ENCODE measurements at places on chromosomes 4 and X.

DNA sequence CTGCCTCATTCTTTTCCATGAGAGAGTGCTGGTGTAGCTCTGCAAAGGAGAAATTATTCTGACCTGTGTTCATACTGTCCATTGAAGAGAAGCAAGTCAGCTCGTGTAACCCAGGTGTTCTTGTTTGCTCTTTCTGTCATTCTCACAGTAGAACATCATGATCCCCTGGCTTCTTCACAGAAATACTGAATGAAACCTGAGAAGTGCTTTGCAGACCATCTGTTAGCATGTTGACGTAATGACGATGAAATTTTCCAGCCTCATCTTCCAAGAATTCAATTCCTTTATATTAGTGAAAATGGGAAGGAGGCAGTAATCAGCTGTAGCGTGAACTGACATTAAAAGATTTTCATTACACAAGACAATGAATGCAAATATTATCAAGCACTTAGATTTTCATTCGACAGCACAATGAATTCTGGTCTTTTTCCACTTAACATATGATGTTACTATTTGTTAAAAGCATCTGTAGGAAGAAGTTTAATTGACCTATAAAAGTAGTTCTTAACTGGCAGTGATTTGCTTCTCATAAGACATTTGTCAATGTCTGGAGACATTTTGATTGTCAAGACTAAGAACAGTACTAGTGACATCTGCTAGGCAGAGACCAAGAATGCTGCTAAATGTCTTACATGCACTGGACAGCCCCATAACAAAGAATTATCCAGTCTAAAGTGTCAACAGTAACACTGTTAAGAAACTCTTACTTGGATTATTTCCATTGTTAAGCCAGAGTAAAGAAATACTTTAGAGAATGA is 246.3 kb downstream of the BANK1 start:
- peaks cover 3% of the 10 kb centered on the region for H3K4me1 ChIP-seq
- no peak for DNase-seq
- no peak overlapping the region for H3K27ac ChIP-seq
- no peaks in the 10 kb centered on the region for H3K36me3 ChIP-seq
- no peaks in the 10 kb centered on the region for H3K27me3 ChIP-seq

DNA sequence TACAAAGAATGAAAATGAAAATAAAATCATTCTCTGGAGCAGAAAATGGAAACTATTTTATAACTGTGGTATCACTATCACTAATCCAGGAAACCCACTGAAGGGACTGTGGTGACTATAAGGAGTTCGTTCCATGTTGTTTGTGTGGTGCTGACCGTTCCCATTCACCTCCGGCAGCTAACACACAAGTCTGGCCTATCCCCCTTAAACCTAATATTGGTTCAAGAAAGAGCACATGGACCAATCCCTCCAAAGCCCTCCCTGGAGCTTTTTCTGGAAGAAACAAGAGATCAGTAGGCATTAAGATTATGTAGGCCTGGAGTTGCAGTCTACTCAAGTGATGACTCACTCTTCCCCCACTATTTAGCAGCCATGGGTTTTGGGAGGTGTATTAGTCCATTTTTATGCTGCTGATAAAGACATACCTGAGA is 25.9 kb upstream of the FAM241A start:
- peak; percentile 35 for DNase-seq
- H3K27me3 ChIP-seq: peaks cover 2% of the 10 kb centered on the region
- H3K36me3 ChIP-seq: peaks cover 2% of the 10 kb centered on the region
- H3K4me1 ChIP-seq: peaks cover 12% of the 10 kb centered on the region

GRCh38 chrX:136055651-136056221 is 70.5 kb downstream of the SLC9A6 start:
- H3K4me1 ChIP-seq: peaks cover 12% of the 10 kb centered on the region
- H3K4me3 ChIP-seq: no peak overlapping the region
- no peaks in the 10 kb centered on the region for H3K36me3 ChIP-seq
- no peaks in the 10 kb centered on the region for H3K27me3 ChIP-seq
- H3K27ac ChIP-seq: no peak overlapping the region

GRCh38 chr4:61427818-61428495 is 227.8 kb downstream of the ADGRL3 start:
- H3K4me3 ChIP-seq: no peak overlapping the region
- no peaks in the 10 kb centered on the region for H3K27me3 ChIP-seq
- no peak overlapping the region for H3K27ac ChIP-seq
- DNase-seq: no peak

- H3K27me3 ChIP-seq: no peaks in the 10 kb centered on the region
- peaks cover 53% of the 10 kb centered on the region for H3K36me3 ChIP-seq
- peaks cover 16% of the 10 kb centered on the region for H3K4me1 ChIP-seq
These were observed 16.8 kb downstream of the POLR2B start for GRCh38 chr4:56995525-56995924.

DNA sequence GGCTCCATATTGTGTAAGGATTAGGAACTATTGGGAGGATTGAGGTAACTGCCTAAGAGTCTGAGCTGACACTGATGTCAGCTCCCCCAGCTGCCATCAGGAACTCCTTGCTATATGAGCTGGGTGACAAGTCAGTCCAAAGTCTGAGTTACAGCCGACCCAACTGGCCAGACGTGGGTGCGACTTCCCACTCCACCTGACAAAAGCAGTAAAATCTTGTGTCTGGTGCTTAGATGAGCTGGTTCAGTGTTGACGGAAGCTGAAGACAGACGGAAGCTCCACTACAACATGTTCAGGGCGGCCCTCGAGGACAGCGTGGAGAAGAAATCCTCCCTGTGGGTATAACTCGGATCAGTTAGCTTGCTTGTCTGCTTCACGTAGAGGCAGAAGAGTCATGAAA is 22.8 kb upstream of the NAT8L start:
- no peaks in the 10 kb centered on the region for H3K36me3 ChIP-seq
- H3K4me3 ChIP-seq: no peak overlapping the region
- no peaks in the 10 kb centered on the region for H3K4me1 ChIP-seq
- H3K27ac ChIP-seq: no peak overlapping the region

- peaks cover 13% of the 10 kb centered on the region for H3K36me3 ChIP-seq
- no peak for DNase-seq
- no peaks in the 10 kb centered on the region for H3K27me3 ChIP-seq
- H3K4me3 ChIP-seq: no peak overlapping the region
- peaks cover 18% of the 10 kb centered on the region for H3K4me1 ChIP-seq
These were observed 13.8 kb downstream of the GEMIN8 start for GRCh38 chrX:14015941-14016340.

DNA sequence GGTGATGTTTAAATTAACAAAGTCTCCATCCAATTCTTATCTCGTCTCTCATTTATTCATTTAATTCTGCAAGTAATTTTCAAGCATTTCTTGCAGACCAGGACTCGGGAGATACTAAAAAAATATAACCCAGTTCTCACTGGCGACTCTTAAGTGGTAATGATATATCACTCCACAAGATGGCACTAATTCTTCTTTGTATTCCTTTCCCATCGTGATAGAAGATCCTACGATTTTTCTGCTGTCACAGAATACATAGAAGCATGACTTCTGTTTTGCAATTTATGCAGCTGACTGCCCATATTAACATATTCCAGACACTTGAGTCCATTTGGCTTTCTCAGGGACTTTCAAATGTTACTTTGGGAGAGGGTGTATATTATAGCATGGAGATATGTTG is 64.0 kb upstream of the FGF13 start:
- DNase-seq: no peak
- no peak overlapping the region for H3K27ac ChIP-seq
- H3K4me1 ChIP-seq: no peaks in the 10 kb centered on the region
- no peaks in the 10 kb centered on the region for H3K36me3 ChIP-seq
- H3K27me3 ChIP-seq: no peaks in the 10 kb centered on the region
- H3K4me3 ChIP-seq: no peak overlapping the region

DNA sequence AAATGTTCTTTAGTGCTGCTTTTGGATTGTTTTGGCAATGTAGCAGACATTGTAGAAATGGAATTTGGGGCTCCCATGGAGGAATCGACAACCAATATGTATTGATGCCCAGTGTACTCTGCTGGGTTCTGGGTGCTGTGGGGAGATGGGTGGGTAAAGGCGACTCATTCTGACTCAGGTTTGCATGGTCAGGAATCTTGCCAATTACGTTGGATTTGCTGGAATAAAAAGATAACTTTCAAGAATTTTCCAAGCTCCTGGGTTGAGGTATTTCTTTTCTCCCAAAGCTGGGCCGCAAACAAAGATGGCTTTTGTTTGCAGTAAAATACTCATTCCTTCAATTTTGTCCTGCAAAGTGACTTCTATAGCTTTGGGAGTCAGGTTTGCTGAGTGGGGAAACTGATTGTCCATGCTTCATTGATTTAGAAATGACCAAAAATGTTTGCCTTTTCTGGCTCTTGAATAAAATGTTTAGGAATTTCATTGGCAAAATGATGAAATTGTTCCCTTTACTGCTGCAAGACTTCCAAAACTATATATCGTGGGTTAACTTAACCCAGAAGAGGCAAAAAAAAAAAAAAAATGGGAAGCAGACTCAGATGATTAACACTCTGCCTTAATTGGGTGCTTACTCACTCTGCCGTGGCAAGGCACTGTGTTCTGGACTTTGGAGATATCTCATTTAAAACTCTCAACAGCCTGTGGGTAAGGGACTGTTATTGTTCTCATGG is 57.0 kb downstream of the RTL9 start:
- H3K36me3 ChIP-seq: no peaks in the 10 kb centered on the region
- H3K27ac ChIP-seq: no peak overlapping the region
- DNase-seq: no peak
- H3K4me3 ChIP-seq: no peak overlapping the region
- no peaks in the 10 kb centered on the region for H3K27me3 ChIP-seq
- no peaks in the 10 kb centered on the region for H3K4me1 ChIP-seq

GRCh38 chr4:153464068-153464467 is 2.1 kb upstream of the TMEM131L start:
- no peak overlapping the region for H3K27ac ChIP-seq
- peaks cover 12% of the 10 kb centered on the region for H3K36me3 ChIP-seq
- peaks cover 25% of the 10 kb centered on the region for H3K4me1 ChIP-seq
- H3K4me3 ChIP-seq: no peak overlapping the region
- H3K27me3 ChIP-seq: peaks cover 1% of the 10 kb centered on the region

DNA sequence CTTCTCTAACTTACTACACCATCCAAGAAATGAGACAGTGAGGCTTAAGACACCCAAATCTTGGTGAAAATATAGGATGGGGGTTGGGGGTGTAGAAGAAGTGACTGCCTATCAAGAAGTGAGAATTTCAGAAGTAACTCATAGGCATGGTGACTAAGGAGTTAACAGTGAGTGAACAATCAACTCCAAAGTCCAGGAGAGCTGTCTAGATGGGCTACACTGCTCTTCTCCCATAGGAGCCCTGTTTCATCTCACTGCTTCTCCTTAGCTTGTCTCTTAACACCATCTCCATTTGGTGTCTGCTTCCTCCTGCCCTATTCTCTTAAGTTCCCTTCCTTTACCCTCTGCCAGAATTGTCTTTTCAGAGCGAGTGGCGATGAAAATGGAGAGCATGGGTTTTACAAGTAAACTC is 22.7 kb downstream of the FABP2 start:
- H3K36me3 ChIP-seq: peaks cover 38% of the 10 kb centered on the region
- peaks cover 30% of the 10 kb centered on the region for H3K4me1 ChIP-seq
- peak overlapping the region; percentile 97 for H3K27ac ChIP-seq
- H3K4me3 ChIP-seq: peak overlapping the region; percentile 96
- H3K27me3 ChIP-seq: no peaks in the 10 kb centered on the region

- no peak overlapping the region for H3K4me3 ChIP-seq
- H3K27me3 ChIP-seq: no peaks in the 10 kb centered on the region
- no peak for DNase-seq
- no peaks in the 10 kb centered on the region for H3K36me3 ChIP-seq
These were observed 142.3 kb downstream of the PCDH18 start for GRCh38 chr4:137389911-137390520.

DNA sequence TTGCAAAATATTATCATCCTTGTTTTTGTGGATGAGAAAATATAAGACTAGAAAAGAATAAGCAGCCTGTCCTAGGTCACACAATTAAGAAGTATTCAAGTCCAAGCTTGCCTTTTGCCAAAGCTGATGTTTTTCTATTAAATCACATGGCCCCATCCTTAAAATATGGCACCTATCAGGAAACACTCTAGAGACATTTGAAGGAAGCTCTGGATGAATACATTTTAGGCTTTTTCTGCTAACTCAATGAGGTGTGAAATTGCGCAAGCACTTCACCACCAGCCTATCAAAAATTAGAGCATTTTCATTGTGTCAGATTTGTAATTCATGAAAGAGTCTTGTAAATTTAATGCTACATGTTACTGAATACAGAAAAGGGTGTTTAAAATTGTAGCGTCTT is 251.1 kb upstream of the MAD2L1 start:
- no peak overlapping the region for H3K4me3 ChIP-seq
- H3K27ac ChIP-seq: no peak overlapping the region

- no peak overlapping the region for H3K27ac ChIP-seq
- H3K4me3 ChIP-seq: no peak overlapping the region
- no peak for DNase-seq
- H3K27me3 ChIP-seq: peaks cover 32% of the 10 kb centered on the region
- no peaks in the 10 kb centered on the region for H3K36me3 ChIP-seq
- H3K4me1 ChIP-seq: no peaks in the 10 kb centered on the region
These were observed 187.1 kb downstream of the SHROOM3 start for GRCh38 chr4:76622126-76622525.

- H3K4me1 ChIP-seq: peaks cover 6% of the 10 kb centered on the region
- no peak overlapping the region for H3K4me3 ChIP-seq
- no peak for DNase-seq
- H3K27ac ChIP-seq: peak overlapping the region; percentile 14
- no peaks in the 10 kb centered on the region for H3K27me3 ChIP-seq
- no peaks in the 10 kb centered on the region for H3K36me3 ChIP-seq
These were observed 60.7 kb upstream of the PGM2 start for GRCh38 chr4:37765741-37766140.

DNA sequence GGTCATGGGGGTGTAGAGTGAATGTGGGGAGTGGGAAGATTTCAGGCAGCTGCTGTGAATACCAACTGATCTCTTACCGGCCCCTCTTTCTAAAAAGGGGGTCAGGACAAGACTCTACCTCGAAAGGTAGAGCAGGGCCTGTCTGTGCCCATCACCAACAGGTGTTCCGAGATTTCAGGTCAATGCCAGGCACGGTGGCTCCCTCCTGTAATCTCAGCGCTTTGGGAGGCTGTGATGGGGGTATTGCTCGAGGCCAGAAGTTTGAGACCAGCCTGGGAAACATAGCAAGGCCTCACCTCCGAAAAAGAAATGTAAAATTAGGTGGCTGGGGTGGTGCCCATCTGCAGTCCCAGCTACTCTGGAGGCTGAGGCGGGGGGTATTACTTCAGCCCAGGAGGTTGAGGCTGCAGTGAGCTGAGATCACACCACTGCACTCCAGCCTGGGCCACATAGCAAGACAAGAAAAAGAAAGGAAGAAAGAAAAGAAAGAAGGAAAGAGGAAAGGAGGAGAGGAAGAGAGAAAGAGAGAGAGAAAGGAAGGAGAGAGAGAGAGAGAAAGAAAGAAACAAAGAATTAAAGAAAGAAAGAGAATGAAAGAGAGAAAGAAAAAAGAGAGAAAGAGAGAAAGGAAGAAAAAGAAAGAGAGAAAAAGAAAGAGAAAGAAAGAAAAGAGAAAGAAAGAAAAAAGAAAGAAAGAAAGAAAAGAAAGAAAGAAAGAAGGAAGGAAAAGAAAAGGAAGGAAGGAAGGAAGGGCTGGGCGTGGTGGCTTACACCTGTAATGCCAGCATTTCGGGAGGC is 50.1 kb downstream of the CRLF2 start:
- no peak overlapping the region for H3K4me3 ChIP-seq
- H3K4me1 ChIP-seq: peaks cover 10% of the 10 kb centered on the region
- peaks cover 8% of the 10 kb centered on the region for H3K27me3 ChIP-seq
- H3K36me3 ChIP-seq: no peaks in the 10 kb centered on the region

GRCh38 chr4:2869659-2870058 is 26.0 kb downstream of the ADD1 start:
- H3K4me3 ChIP-seq: no peak overlapping the region
- H3K27ac ChIP-seq: no peak overlapping the region
- H3K36me3 ChIP-seq: no peaks in the 10 kb centered on the region
- H3K27me3 ChIP-seq: no peaks in the 10 kb centered on the region
- H3K4me1 ChIP-seq: peaks cover 61% of the 10 kb centered on the region
